NCI-H2029 treated with DMSO at 0.1 percent for 48 hours (cell line): ENCODE measurements at places on chromosomes 5 and 9.

DNA sequence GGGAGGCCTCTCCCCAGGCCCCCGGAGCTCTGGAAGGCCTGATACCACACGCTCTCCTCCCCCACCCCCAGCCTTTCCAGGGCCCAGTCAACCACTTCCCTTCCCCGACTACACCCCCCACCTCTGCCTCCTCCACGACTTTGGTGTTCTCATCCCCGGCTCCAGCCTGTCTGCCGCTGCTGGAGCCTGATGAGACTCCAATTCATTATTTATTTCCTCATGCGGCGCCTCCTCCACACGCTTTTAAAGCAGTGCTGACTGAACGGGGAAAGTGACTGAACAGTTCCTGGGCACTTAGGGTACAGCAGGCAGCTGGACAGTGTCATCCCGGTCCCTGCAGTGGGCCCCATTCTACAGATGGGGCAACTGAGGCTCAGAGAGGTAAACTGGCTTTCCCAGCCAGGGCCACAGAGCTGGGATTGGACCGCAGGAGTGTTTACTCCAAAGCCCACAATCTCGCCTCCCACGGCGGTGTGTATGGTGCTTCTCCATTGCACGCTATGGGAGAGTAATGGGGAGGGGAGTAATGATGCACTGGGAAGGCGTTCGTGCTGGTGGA is 15.9 kb upstream of the RPL26L1 start:
- no peak for DNase-seq

GRCh38 chr5:178793151-178793550 is 62.7 kb upstream of the ZNF354A start:
- DNase-seq: no peak

GRCh38 chr5:64190562-64191306 is 25.1 kb downstream of the RNF180 start:
- no peak for DNase-seq

DNA sequence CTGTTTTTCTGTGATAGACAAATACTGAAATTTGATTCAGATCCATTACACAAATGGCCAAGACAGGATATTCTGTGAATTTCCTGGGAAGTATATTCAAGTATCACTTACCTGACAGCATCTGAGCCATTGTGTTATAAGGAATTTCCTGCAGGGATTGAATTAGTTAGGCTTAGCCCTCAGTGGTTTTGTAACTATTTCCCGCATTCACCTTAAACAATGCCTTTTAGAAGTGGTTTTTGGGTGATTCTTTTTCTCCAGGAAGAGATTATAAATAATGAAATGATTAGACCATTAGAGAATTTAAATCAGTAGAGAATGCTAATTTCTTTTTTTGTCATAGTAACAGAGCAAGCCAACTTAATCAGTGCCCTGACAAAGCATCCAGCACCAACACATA is 30.6 kb downstream of the ITGA1 start:
- no peak for DNase-seq

GRCh38 chr5:77642738-77643653 is 4.5 kb upstream of the OTP start:
- DNase-seq: no peak

- no peak for DNase-seq
Measured at GRCh38 chr9:124285903-124286291, 28.1 kb downstream of the NEK6 start.

- DNase-seq: no peak
Measured at GRCh38 chr9:33106827-33107621, 30.6 kb upstream of the SMU1 start.

DNA sequence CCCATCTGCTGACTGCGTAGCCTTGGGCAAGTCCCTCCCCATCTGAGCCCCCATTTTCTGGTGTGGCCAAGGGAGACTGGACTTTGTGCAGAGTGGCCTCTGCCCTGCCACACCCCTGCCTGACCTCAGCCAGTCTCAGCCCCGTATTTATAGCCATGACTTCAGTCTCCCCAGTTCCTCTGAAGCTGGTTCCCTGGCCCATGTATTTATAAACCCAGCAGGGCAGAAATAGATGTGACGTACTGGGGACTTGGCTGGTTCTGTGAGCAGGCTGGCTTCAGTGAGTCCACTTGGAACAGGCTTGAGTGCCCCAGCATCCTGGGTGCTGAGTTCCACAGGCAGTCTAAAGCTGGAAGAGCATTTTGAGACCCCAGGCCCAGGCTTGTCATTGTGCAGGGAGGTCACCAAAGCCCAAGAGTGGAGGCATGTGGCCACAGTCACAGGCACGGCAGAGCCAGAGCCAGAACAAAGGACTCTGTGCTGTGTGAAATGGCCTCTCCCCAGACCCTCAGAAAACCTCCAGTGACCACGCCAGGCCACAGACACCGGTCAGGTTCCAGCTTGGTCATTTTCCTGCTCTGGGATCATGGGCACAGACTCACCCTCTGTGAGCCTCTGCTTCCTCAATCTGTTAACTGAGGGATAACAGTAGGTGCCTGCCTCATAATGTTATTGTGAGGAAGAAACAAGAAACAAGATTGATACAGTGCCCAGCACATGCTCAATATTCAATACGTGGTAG is 30.4 kb upstream of the SYNPO start:
- DNase-seq: no peak

DNA sequence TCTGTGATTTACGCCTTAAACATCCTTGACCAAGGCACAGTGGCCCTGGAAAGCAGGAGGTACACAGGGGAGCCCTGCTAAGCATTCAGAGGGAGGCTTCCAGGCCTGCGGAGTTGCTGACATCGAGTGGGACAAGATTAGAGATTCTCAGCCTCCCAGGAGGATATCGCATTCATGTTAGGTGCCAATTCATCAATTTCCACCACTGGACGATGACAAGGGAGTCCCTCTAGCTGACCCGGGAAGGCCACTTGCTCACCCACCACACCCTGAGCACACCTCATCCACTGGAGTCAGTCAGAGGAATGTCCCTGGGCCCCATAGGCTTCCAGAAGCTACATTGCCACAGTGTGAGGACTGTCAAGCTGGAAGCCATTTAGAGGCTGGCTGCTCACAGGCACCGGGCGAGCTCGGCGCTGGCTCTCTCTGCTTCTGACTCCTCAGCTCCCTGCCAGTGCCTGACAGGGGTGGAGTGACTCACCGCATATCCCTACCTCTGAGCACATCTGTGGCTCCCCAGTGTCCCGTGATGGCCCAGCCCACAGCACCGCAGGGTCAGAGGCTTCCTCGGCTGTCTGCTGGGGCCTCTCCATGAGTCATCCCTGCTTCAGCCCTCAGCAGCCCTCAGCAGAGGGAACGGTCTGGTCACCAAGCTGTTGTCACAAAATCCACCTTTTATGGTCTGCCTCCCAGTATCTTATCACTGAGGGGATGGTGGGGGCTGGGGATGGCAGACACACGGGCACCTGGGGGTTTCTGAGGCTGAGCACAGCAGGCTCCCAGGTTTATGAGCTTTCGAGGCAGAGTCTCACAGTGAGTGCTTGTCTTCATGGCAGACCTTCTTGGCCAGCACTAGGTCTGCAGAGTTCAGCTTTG is 117.5 kb downstream of the ZNF608 start:
- DNase-seq: no peak

DNA sequence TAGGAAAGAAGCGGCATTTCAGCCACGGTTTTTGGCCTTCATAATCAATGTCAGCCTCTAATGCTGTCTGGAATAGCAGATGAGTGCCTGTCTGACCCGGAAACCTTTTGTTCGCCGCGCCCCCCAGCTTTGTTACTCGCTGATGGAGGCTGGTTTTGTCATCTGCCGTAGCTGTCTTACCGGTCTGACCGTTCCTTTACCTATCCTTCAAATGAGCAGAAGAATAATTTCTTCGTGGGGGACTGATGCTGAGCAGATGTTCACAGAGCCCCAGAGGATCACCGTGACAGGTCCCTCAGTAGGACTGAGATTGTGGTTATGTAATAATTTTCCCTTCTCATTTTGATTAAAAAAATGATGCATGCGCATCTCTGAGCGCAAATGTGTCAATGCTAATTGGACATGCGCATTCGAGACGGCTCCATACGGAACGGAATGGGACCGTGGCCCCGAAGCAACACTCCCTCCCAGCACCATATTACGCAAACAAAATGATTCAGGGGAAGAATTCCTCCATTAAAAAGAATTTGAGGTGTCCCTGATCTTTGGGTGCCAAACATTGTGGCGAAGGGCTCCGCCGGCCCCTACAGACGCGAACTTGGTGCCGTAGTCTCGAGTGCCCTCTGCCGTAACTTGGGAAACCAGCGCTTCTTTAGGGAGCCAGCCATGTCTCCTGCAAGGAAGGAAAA is 27.6 kb downstream of the TLX3 start:
- DNase-seq: peak; percentile 29

DNA sequence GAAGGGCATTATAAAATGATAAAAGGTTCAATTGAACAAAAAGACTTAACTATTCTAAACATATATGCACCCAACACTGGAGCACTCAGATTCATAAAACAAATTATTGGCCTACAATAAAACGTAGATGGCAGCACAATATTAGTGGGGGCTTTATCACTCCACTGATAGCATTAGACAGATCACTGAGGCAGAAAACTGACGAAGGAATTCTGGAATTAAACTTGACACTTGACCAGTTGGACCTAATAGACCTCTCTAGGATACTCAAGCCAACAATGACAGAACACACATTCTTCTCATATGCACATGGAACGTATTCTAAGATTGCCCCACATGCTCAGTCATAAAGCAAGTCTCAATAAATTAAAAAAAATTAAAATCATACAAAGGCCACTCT is 18.4 kb upstream of the C9orf72 start:
- no peak for DNase-seq

DNA sequence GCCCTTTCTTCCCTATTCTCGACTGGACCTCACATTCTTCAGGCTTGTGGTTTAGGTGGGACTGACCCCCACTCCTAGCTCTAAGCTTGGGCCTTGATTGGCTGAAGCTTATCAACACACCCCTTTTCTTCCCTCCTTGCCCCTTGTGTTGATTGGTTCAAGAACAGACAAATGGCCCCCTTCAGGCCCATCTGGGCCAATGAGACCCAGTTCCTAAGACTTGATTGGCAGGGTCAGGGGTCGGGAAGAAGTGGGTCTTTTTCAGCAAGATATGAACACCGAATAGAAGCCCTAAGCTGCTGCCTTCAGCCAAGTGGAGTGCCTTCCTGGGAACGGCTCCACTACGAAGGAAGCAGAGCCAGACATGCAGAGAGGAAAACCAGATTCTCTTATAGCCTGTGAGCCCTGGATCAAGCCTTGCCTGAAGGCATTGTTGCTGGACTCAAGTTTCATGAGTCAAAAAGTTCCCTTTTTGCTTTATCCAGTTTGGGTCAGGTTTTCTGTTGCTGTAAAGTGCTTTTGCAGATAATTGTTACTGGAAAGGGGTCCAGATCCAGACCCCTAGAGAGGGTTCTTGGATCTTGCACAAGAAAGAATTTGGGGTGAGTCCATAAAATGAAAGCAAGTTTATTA is 22.4 kb upstream of the NCS1 start:
- DNase-seq: no peak

DNA sequence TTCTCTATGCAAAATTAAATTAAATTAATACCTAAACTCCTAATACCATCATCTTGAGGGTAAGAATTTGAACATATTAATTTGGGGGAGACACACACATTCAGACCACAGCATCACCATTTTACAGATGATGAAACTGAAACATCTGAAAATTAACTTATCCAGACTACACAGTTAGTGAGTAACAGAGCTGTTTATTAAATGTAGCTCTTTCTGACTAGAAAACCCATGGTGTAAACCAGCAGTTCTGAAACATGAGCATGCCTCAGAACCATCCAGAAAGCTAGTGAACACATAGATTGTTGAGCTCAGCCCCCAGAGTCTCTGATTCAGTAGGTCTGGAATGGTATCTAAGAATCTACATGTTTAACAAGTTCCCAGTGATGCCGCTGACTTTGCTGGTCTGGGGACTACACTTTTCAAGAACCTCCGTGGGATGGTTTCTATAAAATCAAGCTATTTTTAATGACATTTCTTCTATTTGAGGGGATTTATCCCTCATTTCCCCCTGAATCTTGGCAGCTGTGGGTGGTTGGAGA is 113.5 kb downstream of the RORB start:
- no peak for DNase-seq

GRCh38 chr5:53936481-53937352 is 373.7 kb downstream of the ARL15 start:
- no peak for DNase-seq

GRCh38 chr5:170545811-170546210 is 42.0 kb downstream of the KCNIP1 start:
- DNase-seq: no peak

DNA sequence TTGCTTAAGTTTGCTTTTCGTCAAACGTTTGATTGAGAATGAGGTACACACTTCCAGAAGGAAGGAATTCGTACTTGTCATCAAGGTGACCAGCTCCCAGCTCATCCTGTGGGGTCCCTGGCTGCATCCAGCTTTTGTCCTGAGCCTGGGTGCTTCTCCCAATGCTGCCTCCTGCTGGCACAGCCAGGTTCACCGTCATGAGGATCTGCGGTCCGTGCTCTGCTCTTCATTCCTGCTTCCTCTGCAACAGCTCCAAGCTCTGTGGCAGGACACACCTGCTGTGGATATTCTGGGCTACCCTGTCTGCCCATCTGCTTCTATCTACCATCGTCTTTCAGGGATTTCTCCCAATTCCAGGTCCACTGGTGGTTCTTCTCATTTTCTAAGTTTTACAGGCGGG is 13.3 kb upstream of the UBE2QL1 start:
- no peak for DNase-seq

DNA sequence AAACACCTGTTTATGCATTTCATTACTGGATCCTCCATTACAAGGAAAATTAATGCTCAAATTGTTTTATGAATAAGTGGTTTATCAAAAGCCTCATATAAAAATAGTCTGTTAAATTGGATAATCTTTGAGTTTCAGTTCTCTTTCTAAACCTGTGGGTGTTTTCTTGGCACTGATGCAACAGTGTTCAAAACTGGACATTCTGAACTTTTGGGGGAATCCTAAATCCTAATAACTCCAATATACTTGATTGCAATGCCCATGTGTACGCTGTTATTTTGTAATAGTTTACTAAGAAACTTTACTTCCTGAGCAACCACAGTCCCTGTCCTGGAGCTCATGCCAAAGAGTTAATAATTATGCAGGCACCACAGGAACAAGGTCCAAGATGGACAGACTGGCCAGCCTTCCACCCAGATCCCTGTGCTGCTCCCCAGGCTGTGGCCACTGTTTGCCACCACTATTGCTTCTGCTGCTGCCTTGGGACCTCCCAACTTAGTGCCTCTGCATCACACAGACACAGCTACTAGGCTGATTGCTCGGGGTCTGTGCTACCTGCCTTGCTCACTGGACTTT is 14.0 kb downstream of the IRGM start:
- no peak for DNase-seq

- DNase-seq: no peak
Measured at GRCh38 chr5:173175523-173175922, 31.2 kb downstream of the BNIP1 start.

- DNase-seq: no peak
Measured at GRCh38 chr5:150129813-150130492, 25.7 kb downstream of the PDGFRB start.

- no peak for DNase-seq
Measured at GRCh38 chr5:41683181-41683580, 172.8 kb upstream of the PLCXD3 start.

GRCh38 chr5:72363166-72363802 is 43.1 kb downstream of the PTCD2 start:
- DNase-seq: no peak
